NCI-H2029 treated with DMSO at 0.1 percent for 48 hours (cell line): ENCODE measurements at places on chromosomes 5 and 9.

DNA sequence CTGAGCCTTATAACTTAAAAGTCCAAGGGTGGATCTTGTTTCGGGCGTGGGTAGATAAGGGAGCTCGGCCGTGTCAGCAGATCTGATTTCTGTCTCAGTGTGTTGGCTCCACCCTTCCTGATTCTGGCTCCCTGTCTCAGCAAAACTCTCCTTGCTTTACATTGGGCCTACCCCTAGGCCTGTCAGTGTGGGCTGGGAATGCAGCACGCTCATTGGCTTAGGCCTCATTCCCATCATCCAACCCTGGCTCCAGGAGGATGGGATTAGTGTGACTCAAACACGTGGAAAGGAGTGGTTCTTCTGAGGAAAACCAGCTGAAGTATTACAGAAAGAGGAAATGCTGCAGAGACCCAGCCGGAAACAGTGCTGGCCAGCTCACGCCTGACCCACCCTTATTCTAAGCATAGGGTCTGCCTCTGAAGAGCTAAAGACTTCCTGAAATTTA is 59.9 kb downstream of the ZFAND5 start:
- no peak for DNase-seq

DNA sequence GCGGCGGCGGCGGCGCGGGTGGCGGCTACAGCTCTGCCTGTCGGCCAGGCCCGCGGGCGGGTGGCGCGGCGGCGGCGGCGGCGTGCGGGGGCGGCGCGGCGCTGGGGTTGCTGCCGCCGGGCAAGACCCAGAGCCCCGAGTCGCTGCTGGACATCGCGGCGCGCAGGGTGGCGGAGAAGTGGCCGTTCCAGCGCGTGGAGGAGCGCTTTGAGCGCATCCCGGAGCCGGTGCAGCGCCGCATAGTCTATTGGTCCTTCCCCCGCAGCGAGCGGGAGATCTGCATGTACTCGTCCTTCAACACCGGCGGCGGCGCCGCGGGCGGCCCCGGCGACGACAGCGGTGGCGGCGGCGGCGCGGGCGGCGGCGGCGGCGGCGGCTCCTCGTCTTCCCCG is 296 bp downstream of the ZSWIM6 start:
- no peak for DNase-seq

DNA sequence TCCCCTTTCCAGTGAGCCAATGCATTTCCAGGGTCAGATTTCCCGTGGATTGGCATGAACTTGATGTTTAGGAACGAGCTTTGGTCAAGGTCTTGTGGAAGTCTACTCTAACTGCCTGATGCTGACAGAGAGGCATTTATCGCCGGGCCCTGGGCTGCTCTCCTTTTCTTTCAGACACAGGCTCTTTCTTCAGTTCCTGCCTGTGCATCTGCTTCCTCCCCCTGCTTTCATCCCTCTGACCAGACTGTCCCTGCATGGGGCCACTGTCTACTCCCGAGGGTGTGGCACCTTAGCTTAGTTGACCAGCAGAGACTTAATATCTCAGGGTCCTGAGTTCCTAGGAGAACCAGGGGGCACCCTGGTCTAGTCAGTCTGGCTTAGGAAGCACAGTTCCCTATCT is 41.2 kb downstream of the RALGPS1 start:
- no peak for DNase-seq

DNA sequence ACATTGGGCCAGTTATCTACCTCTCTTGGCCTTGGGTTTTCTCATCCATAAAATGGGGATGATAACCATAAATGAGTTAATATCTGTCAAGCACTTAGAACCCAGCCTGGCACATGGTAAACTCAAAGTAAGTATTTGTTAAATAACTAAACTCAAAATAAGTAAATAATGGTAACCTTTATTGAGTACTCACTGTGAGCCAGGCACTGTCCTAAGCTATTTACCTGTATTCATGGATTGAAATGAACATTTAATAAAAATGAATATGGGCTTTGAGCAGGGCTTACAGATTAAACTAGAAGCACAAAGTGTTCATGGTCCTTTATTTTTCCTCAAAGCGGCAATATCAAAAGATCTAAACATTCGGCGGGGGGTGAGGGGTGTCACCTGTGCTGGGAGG is 16.7 kb downstream of the CORO2A start:
- no peak for DNase-seq

GRCh38 chr5:31553863-31554262 is 21.8 kb downstream of the C5orf22 start:
- DNase-seq: no peak

GRCh38 chr9:89436963-89437625 is 60.8 kb downstream of the SEMA4D start:
- DNase-seq: peak; percentile 44

DNA sequence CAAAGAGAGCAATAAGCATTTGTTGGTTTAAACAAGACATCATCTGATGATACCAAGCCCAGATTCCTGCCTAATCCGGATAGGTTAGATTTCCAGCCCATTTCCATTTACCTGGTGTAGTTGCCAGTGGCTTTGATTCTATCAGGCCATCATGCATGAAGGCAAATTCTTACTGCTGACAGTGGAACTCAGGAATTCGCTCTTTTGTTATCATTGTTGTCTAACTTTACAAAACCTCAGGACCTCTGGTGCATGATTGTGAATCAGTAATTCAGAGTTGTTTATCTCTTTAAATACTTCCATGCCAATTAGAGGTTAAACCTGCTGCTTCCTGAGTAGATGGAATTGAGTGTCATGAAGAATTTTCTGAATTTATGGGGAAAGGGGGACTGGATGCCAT is 76.5 kb downstream of the C9orf152 start:
- DNase-seq: no peak

- no peak for DNase-seq
Measured at GRCh38 chr9:96056226-96056625, 180.7 kb downstream of the ERCC6L2 start.

DNA sequence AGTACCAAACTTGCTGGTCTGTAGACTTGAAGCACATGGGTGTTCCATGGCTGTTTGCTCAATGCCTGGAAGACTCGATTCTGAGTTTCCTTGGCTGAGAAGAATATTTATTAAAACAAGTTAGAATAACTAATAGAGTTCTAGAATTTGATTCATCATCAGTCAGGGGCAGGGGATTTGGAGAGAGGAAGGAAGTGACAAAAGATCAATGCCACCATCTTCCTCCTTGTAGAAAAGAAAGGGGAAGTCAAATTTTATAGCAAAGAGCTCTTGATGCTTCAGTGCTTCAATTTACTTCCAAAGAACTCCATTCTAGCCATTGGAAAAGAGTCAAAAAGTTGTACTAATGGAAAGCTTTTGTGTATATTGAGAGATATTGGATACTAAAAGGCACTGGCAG is 236.3 kb downstream of the MCTP1 start:
- DNase-seq: no peak

GRCh38 chr9:98590101-98590500 is 118.6 kb downstream of the GABBR2 start:
- DNase-seq: no peak

GRCh38 chr5:146647656-146648199 is 131.7 kb upstream of the GPR151 start:
- DNase-seq: peak; percentile 91

GRCh38 chr5:99141534-99142128 is 212.8 kb upstream of the CHD1 start:
- no peak for DNase-seq
